Myocyte (in vitro differentiated cells): ENCODE measurements at places on chromosomes 3 and 15. TPM values are rescaled to one million over a fixed set of nuclear protein-coding genes. Genes with fewer than 3 reads are reported as not detected.

DNA sequence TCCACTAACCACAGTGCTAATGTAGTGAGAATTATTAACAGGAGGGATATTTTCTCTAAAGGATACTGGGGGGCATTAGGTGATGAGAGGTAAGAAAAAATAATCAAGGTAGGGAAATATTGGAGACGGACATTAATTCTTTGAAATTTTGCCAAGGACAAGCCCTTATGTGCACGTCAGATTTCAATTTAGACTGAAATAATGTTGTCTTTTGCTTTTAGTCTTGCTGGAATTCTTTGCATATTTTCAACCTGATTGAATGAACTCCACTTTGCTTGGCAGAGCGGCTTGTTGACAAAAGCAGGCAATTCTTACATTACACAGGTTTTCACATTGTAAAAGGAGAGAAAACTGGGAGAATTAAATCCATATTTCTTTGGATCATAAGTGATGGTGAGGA is 25.0 kb upstream of the C3orf52 start:
- no peak for DNase-seq

GRCh38 chr15:74609938-74610301 is 5.7 kb upstream of the CLK3 start:
- no peak for DNase-seq

- no peak for DNase-seq
Measured at GRCh38 chr15:100890051-100890720, 10.6 kb downstream of the ALDH1A3 start.

- peak; percentile 61 for DNase-seq
Measured at GRCh38 chr3:64266065-64266931, 41.0 kb upstream of the PRICKLE2 start.

DNA sequence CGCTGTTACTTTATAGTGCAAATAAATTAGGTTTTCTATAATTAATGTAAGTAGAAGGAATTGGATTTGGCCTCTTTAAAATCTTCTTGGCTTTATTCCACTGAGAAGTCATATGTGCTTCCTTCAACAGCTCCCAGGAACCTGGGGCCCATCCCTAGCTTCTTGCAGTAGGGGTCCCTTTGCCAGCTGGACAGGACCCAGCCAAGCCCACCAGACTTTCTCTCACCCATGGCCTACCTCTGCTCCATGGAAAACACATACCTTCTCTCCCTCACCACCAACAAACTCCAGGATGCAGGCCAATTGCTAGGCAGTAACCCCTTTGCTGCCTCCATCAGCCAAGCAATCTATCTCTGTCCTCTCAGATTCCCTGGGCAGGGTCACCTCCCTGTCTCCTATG is 84.0 kb downstream of the RSL24D1 start:
- DNase-seq, result no peak

DNA sequence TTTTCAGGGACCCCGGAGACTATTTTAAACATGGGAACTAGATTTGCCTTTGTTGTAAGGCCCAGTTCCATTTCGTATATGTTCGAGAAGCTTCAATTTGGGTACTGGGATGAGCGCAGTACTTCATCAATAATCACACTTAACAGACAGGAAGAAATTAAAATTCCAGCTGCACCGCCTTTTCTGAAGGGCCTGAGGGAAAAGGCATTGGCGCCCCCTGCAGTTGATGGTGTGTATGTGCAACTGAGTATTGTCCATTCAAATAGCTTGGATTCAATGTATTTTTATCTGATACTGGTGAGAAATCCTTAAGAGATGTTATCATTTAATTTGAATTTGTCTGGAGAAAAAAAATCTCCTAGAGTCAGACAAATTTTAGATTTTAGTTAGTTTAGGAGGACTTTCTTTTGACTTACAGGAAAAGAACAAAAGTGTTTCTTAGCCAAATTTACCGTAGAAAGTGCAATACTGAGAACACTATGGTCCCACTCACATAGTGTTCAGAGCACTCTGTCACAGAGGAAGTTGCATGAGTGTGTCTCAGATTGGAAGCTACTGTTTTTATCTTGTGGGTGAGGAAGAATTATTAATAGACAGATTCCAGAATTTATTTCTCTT is 5.4 kb upstream of the ALDH1A2 start:
- peak; percentile 73 for DNase-seq

DNA sequence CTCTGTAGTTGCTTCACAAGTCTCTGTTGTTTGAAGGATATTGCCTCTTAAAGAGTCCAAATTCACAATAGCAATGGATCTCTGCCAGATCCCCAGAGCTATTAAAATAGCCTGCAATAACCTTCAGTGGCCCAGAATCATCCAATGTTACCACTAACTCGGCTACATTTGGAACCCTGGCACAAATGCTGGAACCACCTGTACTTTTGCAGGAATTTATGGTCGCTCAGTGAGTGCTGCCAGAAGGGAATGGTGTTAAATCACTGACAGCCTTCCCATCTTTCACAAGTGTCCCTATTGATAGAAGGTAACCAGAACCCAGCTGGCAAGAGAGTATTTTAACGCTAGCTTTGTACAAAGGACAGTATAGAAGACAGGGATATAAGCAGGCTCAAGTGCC is 298.8 kb upstream of the PLSCR5 start:
- peak; percentile 86 for DNase-seq

GRCh38 chr3:44021651-44022594 is 219.8 kb upstream of the TOPAZ1 start:
- DNase-seq, result no peak

DNA sequence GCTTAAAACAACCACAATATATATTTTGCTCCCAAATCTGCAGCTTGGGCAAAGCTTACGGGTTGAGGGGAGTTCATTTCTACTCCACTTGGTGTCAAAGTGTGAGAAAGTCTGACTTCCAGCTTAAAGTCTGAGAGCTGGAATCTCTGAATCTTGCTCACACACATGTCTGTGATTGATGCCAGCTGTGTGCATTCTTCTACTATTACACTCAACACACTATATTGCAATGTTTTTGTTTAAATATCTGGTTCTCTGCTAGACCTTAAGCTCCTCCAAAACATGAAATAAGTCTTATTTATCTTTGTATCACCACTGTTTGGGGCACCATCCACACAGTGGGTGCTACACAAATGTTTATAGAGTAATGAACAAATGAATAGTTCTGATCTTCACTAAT is 36.7 kb upstream of the SECISBP2L start:
- DNase-seq, result no peak

The DALRD3 gene
- total RNA-seq, result 35.8 and 42.8 TPM in 2 replicates

The SLC22A14 gene
- total RNA-seq, result 0.78 and 0.83 TPM in 2 replicates

The PAK2 gene
- 40.3 and 44.5 TPM in 2 replicates for total RNA-seq

The CLDN1 gene
- total RNA-seq, result 0.40 and 0.62 TPM in 2 replicates
